ENCODE measurements at places on chromosomes 5 and 9.
A peak's percentile ranks its signal among the peaks of the same experiment; 100 is the strongest.

- peak; percentile 76 for DNase-seq
Observed at GRCh38 chr5:35815089-35815936, 41.4 kb upstream of the IL7R start.

- DNase-seq = no peak
Observed at GRCh38 chr9:18343784-18344183, 130.2 kb upstream of the ADAMTSL1 start.

DNA sequence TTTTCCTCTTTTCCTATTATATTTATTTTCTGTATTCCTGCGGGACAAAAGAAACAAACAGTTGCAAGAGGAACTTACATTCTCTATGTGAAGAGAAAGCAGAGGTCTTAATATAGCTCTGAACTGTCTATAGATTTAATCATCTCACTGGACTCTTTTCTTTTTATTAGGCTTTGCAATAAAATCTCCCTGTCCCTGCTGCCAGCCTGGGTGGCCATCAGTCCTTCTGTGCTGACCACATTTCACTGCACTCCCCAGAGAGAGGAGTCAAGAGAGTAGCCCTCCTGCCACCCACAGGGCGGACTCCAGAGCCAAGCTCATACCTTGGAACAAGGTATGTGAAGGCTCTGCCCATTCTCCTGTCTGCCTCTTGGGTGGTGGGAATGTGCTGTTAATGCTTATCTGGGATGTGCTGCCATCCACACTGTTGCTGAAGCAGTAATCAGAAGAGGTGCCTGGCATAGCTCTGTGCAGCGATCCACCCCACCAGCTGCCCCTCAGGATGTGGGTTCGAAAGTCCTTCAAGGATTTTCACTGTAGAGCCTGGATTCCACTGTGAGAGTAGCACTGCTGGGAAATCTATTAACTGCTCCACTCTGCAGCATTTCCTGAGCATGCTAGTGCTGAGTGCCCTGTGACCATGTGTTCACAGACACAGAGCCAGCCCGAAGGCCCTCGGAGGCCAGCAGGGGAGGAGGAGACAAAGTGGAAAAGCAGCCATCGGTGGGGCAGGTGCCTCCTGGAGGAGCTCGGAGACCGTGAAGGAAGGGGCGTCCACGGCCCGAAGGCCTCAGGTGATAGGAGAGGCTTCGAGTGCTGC lies 334.6 kb downstream of the MED10 start:
- no peak for DNase-seq

GRCh38 chr5:6449465-6450158 lies 953 bp downstream of the UBE2QL1 start:
- DNase-seq = no peak

- DNase-seq = no peak
Observed at GRCh38 chr5:9885164-9885563, 255.0 kb upstream of the TAS2R1 start.

DNA sequence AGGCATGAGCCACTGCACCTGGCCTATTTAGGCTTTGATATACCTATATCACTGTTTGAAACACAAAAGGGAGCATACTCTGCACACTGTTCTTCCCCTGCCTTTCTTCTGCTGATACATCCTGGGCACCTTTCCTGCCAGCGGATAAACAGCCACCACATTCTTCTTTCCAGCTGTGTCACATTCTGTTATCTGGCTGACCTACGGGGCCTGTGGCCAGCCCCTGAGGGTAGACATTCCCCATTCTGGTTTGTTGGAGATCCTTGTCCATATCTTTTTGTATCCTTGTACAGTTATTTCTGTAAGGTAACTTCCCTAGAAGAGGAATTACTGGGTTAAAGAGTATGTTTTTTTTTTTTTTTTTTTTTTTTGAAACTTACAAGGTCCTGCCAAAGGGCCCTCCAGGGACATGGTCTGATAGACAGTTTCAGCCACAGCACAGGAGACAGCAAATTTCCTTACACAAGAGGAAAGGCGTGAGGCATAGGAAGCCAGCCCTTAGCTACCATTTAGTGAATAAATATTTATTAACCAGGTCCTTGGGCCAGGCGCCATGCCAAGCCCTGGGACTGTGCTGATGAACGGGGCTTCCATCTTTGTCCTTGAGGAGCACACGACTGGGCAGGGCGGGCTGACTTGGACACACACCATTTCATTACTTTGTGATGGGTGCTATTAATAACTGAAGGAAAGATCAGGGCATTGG lies 57.8 kb downstream of the ERGIC1 start:
- no peak for DNase-seq

DNA sequence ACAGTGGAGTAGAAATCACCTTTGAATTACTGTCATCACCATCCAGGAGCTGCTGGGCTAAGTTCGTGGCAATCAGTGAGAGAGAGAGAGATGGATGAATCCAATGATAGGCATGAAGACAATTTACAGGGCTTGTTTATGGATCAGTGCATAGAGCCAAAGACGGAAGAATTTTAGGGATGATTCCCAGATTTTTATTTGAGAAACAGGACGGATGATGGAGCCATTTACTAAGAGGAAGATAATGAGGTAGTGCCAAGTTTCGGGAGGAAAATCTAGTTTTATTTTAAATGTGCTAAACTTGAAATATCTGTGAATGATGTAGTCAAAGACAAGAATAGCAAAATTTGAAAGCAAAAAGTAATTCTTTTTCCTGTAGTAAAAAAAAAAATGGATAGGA lies 394.2 kb upstream of the PAPPA start:
- DNase-seq = no peak

DNA sequence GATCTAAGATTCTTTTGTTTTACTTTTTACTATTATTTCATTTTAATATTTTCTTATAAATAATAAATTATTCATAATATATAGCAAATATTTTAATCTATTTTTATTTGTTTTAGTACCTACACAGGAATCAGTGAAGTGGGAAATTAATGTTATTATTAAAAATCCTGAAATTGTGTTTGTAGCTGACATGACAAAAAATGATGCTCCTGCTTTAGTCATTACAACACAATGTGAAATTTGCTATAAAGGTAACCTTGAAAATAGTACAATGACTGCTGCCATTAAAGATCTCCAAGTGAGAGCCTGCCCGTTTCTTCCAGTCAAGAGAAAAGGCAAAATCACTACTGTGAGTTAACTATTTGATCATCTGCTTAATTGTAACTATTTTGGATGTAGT lies 138.7 kb downstream of the VPS13A start:
- no peak for DNase-seq

GRCh38 chr5:104267320-104268015 lies 704.9 kb upstream of the NUDT12 start:
- no peak for DNase-seq

- DNase-seq = no peak
Observed at GRCh38 chr9:127637322-127637847, 25.3 kb downstream of the STXBP1 start.

GRCh38 chr5:13331585-13331984 lies 612.9 kb downstream of the DNAH5 start:
- no peak for DNase-seq

DNA sequence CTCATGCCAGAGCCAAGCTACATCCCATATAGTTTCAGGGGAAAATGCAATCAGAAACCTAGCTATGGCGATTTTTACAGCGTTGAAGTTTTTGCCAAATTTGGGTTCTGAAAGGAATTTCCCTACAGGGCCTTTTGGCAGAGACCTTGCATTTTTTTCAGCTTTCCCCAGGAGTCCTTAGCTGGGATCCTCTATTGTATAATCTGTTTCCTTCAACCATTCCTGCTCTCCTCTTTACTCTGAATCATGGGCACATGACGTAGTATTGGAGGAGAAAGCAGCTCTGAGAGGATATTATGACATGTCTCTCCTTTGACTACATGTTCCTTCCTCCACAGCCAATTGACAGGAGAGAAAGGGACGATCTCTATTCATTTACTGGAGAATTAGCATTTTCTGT lies 118.5 kb upstream of the ERCC6L2 start:
- DNase-seq = no peak

DNA sequence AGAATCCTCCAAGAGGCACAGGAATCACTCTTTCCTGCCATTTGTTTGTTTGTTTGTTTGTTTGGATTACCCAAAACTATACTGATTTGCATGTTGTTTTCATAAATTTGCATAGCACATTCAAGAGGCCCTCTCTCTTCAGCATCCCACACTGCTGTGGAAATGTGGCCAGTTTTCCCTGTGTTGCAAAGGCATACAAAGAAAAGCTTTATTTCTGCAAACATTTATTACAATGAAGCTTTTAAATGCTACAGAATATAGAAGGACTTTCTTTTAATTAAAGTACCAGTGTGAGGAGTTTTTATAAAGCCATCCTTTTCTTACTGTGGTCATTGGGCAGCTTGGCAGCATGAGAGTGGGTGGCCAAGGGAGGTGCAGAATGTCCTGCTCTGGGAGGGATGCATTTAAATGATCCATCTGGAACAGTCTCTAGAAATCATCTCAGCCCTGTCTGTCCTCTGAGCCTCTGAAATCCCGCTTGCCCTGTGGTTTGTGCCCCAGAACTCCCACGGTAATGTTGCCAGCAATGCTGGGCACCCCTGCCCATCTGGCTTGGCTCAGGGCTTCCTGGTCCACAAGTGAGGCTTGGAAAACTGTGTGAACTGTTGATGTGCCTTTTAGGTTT lies 356.8 kb upstream of the KIF2A start:
- no peak for DNase-seq

GRCh38 chr5:8773046-8773615 lies 772.7 kb downstream of the SEMA5A start:
- DNase-seq = no peak

DNA sequence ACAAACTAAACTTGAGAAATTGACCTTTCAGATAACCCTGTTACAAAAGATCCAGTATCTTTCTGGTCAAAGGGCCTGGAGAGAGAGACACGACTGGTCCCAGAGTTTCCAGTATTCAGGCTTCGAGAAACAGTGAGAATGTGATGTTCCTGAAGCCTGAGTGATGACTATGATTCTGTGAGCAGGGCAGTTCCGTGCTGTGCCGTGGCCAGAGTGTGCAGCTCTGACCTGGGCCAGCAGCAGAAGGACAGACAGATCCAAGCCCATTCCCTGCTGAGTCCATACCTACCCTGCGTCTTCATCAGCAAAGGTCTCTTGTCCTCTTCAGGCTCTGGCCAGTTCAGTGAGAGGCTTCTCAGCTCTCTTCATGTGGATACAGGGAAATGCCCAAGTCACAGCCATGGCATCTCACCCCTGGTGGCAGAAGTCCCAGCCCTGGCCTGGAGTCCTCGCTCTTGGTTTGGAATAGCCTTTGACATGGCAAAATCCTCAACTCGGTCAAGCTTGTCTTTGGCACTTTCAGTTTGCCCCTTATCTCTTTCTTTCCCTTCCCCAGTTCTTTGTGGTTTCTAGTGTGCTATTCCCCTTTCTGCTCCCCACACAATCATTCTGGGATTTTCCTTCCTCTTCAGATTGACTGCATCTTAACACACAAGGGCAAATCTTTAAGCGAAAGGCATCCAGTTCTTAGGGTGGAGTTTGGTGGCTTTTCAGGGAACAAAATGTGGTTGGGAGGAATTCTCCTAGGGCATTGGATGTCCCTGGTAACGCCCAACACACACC lies 107.7 kb downstream of the LIFR start:
- no peak for DNase-seq

- no peak for DNase-seq
Observed at GRCh38 chr9:91572044-91572443, 148.4 kb upstream of the NFIL3 start.

DNA sequence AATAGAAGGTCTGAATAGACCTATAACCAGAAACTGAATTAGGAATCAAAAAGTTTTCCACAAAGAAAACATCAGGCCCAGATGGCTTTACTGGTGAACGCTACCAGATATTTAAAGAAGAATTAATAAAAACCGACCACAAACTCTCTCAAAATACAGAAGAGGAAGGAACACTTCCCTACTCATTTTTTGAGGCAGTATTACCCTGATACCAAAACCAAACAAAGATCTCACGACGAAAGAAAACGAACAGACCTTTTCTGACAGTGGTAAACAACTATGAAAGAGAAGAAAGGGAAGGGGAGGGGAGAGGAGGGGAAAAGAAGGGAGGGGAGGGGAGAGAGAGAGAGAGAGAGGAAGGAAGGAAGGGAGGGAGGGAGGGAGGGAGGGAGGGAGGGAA lies 13.5 kb downstream of the B4GALT1 start:
- no peak for DNase-seq

DNA sequence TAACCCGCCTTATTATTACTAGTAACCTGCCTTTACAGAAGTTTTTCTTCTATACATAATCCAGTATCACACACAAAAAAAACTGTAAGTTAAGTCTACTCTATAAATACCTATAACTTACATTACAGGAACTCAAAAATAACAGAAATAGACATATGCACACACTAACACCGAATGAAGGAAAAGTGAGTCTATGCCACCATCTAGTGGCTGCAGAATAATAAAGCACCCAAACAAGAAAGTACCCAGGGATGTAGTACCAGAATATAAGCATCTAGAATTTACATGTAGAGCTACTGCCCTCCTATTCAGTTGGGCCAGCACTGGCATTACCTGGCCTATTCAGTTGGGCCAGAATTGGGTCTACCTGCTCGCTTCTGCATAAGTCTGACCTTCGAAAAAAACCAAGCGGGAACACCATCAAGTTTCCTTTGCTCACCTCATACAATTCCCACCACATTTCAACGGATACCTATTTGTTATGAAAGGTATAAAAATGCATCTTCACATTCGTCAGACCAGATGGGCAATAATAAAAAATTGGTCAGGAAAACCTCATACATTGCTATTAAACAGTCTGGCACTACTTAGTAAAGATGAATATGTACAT lies 4.0 kb upstream of the NIPSNAP3A start:
- peak; percentile 49 for DNase-seq

- DNase-seq = no peak
Observed at GRCh38 chr5:127088251-127088650, 14.9 kb upstream of the C5orf63 start.

DNA sequence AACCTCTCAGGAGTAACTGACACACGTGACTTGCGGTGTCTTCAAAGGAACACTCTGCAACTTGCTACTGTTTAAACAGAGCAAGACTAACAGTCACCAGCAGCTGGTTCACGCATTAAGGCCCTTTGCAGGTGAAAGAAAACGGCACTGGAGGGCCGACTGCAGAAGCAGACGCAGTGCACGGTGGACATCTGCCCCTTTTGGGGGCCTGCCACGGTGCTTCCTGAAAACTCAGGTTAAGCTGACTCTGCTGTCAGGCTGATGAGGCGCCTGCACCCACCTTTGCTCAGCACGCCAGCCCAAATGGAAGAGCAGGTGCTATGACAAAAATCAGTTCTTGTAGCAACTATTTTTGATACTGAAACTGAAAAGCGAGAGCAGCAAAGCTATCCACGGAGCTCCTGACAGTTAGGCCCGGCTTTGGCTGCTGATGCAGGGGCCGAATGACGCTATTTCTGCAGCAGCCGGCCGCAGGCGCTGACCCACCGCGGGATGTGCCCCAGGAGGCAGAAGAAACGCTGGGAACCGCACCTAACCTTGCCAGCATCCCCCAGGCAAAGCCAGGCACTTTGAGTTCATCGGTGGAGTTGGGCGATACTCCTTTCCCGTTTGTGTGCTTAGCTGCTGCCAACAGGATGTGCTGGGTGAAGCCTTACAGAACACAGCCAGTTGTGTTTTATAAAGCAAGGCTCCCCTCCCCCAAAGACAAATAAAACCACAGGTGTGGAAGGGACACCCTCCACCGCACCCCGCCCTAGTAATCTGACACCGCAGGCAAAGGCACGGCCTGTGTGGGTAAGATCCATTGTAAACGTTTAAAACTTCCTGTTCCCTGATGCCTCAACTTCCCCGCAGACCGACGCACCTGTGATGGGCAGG lies 21.1 kb upstream of the TERT start:
- peak; percentile 81 for DNase-seq

- no peak for DNase-seq
Observed at GRCh38 chr9:93318480-93318879, 133.0 kb upstream of the FAM120A start.
